ENCODE measurements at places on chromosomes 3 and 15.

- no peak for DNase-seq
Observed at GRCh38 chr3:66822186-66823008, 175.7 kb upstream of the KBTBD8 start.

DNA sequence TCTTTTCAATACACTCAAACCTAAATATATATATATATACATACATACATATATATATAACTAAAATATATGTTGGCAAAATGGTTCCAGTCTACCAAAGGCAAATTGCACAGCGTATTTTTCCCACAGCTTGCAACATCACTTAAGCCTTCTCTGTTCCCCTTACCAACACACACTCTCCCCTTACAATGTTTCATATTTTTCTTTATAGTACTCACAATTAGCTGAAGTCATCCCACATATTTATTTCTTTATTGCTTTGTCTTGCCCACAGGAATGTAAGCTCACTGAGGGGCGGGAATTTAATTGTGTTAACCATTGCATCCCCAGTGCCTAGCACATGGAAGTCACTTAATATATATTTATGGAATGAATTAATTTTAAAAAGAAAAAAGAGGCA, 288.3 kb downstream of the ULK4 start:
- DNase-seq = no peak

DNA sequence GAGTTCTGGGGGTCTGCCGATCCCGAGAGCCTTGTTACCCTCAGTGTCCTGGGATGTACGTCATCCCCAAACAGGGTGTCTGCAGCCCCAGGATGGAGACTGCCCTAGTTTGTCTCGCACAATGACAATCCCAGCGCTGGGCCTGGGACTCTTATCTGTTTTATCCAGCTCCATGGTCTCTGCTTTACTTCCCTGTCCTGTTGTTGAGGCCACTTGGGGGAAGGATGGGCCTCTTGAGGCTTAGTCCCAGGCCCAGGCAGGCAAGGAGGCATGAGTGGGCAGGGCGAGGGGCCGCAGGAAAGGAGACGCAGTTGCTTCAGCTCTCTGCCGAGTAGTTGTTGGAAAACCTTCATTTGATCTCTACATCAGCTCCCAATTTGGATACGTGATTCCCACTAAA, 17.4 kb downstream of the SMAD6 start:
- no peak for DNase-seq

DNA sequence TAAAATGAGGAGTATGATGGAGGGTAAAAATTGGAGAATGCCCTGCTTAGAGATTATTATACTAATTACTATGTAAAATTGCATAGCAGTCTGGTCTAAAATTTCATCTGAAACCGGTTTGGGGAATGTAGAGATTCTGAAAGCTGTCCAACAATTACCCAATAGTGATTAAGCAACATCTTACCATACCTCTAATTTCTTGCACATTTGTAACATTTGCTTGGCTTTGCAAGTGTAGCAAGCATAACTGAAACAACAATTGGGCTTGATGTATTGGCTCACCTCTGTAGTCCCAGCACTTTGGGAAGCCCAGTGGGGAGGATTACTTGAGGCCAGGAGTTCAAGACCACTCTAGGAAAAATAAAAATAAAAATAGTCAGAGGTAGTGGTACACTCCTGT, 17.4 kb downstream of the AADACL2 start:
- no peak for DNase-seq

GRCh38 chr3:32048487-32049182, 57.8 kb upstream of the GPD1L start:
- no peak for DNase-seq

DNA sequence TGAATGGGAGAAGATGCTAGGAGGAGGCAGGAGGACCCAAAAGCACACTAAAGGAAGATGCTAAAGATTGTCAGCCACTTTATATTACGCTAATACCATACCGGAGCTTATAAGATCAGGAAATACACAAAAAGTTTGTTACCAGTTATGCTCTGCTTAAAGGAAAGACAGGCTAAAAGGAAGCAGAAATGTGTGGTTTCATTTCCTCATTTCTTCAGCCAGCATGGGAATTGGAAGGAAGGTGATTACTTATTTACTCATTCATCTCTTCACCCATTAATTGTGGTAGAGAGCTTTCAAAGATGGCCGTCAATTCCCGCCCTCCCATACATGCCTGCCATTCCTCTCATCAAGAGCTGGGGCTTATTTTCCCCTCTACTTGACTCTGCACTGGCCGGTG, 26.7 kb upstream of the TMEM158 start:
- no peak for DNase-seq

GRCh38 chr15:62138124-62138523, 27.0 kb downstream of the C2CD4B start:
- DNase-seq = no peak

DNA sequence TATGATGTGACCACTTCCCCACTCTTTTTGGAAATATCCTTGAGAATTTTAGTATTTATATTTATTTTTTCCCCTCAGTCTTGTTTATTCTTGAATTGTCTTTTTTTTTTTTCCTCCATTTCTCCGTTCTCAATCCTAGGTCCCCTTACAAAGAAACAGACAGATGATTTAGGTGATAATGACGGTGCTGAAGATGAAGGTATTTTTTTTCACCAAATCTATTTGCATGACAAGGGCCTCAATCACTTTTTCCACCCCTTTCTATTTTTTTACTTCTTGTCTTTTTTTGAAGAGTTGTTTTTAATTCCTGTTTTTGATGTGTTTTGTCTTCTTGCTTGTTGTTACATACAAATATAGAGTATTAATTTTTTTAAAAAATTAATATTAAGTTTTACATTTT, 402.6 kb downstream of the NLGN1 start:
- no peak for DNase-seq

DNA sequence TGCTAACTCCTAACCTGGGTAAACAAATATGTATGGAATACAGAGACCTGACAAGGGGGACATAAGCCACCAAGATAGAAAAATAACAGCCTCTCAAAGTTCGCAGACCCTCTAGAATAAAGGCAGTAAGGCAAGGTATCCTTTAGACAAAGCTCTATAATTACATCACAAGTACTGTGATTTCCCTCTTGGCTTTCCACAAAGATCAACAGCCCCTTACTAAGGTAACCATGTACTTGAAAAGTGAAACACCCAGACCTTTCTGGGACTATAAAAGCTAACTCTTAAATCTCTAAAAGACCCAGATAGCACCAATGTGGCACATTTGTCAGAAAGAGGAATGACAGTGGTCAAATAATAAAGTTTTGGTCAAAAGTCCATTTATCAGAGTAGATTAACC, 51.9 kb downstream of the TBL1XR1 start:
- DNase-seq = no peak

DNA sequence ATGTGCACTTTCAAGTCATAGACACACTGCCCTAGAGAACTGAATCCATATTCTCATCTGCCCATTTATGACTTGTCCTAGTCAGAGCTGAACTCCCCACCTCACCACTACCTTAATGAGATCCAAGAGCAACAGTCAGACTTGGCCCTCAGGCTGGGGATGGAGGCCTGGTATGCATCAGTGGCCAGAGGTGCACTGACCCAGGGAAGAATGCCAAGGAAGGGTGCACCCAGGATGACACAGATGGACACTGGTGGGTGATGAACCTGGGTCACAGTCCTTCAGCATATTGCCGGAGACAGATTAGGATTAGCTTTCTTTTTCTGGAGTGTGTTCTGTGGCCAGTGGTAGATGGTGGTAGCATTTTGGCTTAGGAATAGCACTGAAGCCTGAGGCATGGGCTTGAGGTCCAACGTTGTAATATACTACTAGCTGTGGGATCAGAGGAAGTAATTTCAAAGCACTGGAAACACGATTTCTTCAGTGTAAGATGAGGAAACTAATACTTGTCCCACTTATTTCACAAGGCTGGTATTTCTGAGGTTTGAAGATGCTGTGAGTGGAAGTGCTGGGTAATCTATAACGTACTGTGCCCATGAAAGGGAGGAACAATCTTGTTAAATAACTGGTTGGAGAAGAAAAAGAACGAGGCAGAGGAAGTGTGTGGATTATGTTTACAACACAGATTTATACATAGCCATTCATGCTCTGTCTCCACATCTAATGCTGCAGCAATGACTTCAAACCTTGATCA, 265.0 kb downstream of the THRB start:
- DNase-seq = no peak

- no peak for DNase-seq
Observed at GRCh38 chr3:17730318-17730967, 12.0 kb downstream of the TBC1D5 start.

DNA sequence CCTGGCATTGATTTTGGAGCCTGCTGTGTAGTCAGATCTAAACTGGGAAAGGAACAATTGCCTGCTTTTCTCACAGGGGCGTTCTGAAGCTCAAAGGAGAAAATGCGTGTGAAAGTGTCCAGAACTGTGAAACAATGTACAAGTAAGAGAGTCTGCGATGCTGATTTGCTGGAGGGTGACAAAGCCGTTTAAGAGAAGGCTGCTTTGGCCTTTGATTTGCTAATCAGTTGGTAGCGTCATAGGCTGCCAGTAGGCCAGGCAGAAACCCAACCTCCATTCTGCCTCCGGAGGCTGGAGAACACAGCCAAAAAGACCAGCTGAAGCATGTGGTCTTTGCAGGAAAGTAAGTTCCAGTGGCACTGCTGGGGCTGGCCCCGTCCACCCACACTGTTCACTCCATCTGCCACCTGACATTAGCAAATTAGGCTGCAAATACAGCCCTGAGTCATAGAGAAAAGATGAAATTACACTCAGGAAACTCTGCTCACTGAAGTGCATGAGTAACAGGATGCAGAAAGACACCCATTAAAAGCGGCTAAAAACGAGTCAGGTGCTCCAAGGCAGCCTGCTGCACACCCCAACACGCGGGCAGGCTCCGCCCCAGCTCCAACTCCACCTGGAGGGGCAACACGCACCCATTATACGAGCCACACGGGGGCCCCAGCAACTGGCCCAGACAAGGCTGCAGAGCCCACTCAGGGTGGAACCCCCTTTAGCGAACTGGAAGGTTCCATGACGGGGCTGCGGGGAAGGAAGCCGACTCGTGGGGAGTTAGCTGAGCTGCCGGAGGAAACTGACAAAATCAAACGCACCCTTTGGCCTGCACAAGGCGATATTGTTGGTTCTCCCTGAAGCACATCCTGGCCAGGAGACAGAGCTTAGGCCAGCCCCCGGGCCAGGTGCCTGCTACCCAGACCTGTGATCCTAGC, 31.6 kb downstream of the ZDHHC19 start:
- DNase-seq = no peak

DNA sequence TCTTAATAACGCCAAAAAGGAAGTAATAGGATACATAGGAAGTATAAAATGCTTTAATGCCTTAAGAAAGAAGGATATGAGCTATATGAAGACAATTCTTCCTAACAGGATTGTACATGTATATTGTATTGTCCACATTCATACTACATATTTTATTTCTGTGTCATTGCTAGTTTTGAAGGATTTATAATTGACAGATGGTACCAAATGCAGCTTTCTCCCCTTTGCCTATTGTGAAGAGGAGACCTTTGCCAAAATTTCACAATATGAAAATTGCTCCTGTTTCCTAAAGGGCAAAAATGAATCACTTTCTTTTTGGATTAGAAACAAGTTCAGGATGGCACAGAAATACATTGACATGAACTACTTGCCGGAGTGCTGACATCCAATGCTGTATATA, 34.8 kb upstream of the EOMES start:
- DNase-seq = no peak

DNA sequence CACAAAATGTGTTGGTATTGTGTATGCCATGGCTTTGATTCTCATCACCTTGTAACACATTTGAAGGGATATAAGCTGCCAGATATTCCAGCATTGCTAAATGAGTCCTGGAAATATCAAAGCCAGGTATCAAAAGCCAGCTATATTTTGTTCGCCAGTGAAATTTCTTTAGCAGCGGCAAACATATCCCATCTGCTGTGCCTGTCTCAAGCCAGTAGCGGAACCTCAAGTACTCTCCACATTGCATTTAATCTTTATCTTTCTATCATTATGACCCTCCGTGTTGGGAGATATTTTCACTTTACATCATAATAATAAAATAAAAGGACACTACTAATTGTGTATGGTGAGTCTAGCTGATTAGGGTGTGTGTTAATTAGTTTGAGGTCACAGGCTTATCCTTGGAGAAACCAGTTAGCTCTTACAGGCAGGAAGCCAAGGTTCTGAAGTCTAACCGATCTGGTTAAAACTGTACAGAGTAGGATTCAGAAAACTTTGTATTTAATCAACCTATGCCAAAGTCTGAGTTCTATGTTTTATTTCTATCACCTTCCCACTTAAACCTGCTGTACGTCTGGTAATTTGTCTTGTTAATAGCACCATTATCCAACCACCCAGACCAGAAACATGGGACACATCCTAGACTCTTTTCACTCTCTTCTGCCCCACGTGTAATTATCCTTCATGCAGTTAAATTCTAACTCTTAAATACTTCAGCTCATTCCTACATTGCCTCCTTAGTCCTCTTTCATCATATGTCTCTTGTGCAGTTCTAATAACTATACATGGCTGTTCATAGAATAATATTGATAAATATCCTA, 14.5 kb downstream of the TIPARP start:
- no peak for DNase-seq

GRCh38 chr3:131454501-131454900, 48.3 kb downstream of the MRPL3 start:
- DNase-seq = no peak

DNA sequence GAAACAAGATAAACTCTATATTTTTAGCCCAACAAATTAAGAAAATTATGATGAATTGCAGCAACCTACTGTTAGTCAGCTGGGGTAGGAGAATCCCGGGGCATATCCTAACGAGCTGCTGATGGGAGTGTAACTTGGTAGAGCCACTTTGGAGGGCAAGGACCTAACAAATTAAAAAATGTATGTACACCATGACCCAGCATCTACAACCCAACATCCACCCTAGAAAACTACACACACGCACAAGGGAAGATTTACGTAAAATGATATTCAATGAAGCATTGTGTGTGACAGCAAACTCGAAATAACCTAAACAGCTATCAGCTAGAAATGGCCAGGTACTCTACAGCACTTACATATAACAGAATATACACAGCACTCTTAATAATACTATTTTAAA, 1.9 kb downstream of the BCL2A1 start:
- DNase-seq = no peak

GRCh38 chr3:106428565-106428994, 559.8 kb upstream of the CBLB start:
- peak; percentile 90 for DNase-seq

DNA sequence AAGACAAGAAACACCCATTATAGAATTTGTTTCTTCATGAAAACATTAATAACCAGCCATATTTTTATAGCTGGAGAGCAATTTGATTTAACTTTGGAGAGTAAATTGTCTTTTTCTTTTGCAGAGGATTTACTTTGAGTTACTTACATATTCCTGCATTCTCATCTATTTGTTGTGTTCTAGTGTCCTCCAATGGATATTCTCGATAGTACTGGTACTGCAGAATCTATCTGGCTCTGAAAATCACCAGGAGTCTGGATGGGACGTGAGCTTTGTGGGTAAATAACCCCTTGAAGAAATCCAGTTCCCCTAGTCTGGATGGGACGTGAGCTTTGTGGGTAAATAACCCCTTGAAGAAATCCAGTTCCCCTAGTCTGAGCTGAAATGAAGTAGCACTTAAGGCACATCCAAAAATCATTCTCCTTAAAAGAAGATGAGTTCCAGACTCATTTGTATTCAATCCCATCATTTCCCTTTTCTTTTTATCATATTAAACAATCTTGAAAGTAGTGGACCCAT, 294.1 kb upstream of the UBE2E2 start:
- no peak for DNase-seq

All from amniotic stem cell (primary cell).